ENCODE measurements at places on chromosomes 4 and X. TPM values are rescaled to one million over a fixed set of nuclear protein-coding genes. Genes with fewer than 3 reads are reported as not detected.

Gene OTC
- total RNA-seq, result not detected

Gene FAM199X
- 16.7 TPM for total RNA-seq

Gene JADE3
- 3.9 TPM for total RNA-seq

Gene PWWP3B
- total RNA-seq, result 8.1 TPM

Gene HPSE
- total RNA-seq, result 2.7 TPM

Gene ABCE1
- total RNA-seq, result 144 TPM

Gene CETN2
- 65.7 TPM for total RNA-seq

Gene EMCN
- total RNA-seq, result 0.90 TPM

Gene CFAP47
- total RNA-seq, result not detected

Gene SHROOM2
- total RNA-seq, result not detected

Gene NDNF
- 0.36 TPM for total RNA-seq

Gene SLC6A14
- not detected for total RNA-seq

Gene FRMD7
- total RNA-seq, result not detected

Gene SUPT20HL2
- not detected for total RNA-seq

Gene SORCS2
- total RNA-seq, result 0.27 TPM

Gene GIMD1
- not detected for total RNA-seq

Gene MSL3
- 29.4 TPM for total RNA-seq

Gene CYLC1
- total RNA-seq, result not detected

Gene INPP4B
- 54.2 TPM for total RNA-seq

Gene PABPC1L2A
- total RNA-seq, result not detected

Gene MAPK10
- 69.6 TPM for total RNA-seq

Gene XAGE2
- total RNA-seq, result not detected

Gene GYPE
- not detected for total RNA-seq

Gene ETDA
- not detected for total RNA-seq
